ENCODE measurements at places on chromosomes 1 and 21.
A peak's percentile ranks its signal among the peaks of the same experiment; 100 is the strongest.

DNA sequence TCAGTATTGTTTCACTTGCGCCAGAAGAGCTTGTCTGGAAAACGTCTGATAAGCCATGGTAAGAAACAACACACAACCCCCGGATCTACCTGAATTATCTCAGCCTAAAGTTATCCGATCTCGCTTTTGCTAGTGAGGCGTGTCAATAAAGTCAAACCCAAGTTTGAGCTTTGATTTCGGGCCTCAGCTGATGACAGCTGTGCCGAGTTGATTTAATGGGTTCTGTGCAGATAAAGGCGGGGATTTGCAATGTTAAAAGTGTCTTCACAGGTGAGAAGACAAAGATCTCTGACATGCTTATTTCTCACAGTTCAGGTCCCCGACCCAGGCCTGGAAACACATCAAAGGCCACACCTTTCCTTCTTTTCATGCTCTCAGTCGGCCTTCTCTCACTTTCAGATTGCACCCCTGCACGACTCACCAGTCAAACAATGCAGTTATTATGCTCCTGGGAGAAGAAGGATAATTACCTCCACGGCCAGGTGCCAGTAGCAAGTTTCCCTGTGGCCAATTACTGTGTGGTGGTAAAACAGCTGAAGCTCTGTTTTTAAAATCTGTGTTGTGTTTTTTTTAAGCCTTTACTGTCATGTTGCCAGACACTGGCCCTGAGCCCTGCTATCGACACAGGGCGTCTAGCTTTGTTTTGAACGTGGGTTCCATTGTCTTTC is 245.3 kb upstream of the RUNX1 start:
- DNase-seq, result no peak

GRCh38 chr1:29527314-29528004 is 291.1 kb downstream of the PTPRU start:
- DNase-seq, result no peak

DNA sequence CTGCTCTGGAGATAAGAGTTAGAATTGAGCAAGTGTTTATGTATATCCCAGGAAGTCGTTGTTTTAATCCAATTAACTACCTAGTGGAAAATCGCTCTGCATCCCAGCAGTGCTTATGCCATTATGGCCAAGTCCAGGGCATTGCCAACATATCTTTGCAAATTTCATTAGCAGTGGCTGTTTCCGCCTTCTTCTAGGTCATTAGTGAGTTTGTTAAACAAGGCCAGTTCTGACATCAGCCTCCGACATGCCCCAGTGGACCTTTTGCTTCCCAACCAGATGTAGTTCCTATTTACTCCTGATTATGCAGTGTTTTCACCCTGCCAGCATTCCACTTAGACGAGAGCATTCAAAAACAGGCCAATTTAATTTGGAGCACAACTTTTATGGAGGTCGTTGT is 106.8 kb upstream of the FAM78B start:
- DNase-seq, result no peak

DNA sequence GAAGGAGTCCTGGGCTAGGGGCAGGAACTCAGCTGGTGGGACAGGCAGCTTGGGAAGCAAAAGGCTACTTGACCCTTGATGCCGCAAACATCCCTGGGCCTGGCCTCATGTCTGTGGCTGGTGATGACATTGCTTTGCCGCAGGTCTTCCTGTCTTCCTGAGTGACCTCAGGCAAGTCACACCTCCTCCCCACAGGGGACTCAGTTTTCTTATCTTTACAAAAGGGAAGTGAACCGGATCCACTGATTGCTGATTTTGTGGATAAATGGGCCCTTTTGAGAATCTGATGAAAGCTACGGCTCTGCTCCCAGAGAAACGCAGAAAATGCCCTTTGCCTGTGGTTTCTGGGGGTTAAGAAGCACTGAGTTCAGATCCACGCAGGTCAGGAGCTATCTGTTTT is 20.7 kb downstream of the PLOD1 start:
- DNase-seq, result no peak

- peak; percentile 41 for DNase-seq
Measured at GRCh38 chr1:166947398-166948043, 27.8 kb downstream of the ILDR2 start.

DNA sequence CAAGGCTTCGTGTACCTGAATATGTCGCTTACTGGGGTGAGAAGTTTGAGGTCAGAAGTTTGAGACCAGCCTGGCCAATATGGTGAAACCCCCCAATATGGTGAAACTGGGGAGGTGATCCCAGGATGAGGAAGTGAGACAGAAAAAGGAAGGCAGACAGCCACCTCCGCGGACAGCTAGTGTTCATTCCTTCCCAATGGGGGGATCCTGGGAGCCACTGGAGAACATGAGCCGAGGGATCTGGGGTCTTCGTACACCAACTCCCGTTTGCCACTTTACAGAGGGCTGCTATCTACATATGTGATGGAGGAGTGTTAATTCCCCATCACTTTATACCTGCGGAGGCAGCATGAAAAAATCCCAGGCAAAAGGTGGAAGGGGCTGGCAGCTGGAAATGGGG is 19.6 kb upstream of the IFFO2 start:
- no peak for DNase-seq

GRCh38 chr1:46098027-46098712 is 34.3 kb downstream of the PIK3R3 start:
- no peak for DNase-seq

- no peak for DNase-seq
Measured at GRCh38 chr1:93746021-93746812, 64.6 kb upstream of the BCAR3 start.

GRCh38 chr1:14441302-14441741 is 157.2 kb upstream of the KAZN start:
- no peak for DNase-seq

- DNase-seq, result no peak
Measured at GRCh38 chr21:38637161-38637560, 138.9 kb upstream of the ERG start.

DNA sequence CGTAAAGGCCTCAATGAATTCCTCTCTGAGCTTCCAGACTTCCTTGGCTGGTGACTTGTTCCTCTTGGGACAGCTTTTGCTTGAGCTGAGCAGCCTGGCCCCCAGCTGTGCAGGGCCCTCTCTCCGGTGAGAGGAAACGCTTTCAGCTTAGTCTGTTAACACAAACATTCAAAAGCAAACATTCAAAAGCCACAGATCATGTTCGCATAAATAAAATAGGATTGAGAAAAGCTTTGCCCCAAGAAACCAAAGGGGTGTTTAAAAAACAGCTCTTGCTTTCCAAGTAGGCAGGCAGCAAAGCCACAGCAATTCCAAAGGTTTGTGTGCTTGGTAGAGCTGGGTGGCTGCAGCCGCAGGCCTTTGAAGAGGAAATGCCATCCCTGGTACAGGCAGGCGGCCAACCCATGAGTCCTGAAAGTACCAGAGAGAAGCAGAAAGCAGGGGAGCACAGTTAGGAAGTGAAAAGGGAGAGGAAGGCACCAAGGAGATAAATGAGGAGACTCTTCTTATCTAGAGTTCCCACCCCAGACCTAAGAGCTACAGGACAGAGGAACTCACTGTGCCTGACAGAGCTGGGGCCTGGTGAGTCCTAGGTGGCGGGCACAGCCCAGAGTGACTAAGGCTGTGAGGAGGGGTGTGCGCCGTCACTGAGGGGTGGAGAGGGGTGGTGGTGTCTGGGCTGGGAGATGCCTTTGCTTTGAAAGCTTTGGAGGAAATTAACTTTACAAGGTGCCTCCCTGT is 48.4 kb downstream of the CCN1 start:
- DNase-seq, result peak; percentile 65

DNA sequence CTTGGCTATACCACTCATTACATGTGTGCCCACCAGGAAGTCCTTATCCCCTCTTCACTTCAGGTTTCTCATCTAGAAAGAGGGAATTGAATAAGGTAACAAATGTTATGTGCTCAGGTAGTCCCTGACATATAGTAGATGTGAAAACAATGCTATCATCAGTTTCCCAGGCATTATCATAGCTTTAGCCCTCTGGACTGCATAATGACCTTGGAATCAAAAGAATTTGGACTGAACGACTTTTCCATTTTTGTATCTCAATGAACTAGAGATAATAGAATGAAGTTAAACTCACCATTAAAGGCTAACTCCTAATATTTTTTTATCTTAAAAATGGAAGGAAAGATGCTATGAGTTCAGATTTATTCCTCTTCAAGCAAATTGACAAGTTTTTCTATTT is 304.1 kb upstream of the USP24 start:
- no peak for DNase-seq

GRCh38 chr1:20701847-20702246 is 16.0 kb downstream of the KIF17 start:
- no peak for DNase-seq

- DNase-seq, result no peak
Measured at GRCh38 chr1:214349781-214350180, 68.8 kb downstream of the SMYD2 start.

DNA sequence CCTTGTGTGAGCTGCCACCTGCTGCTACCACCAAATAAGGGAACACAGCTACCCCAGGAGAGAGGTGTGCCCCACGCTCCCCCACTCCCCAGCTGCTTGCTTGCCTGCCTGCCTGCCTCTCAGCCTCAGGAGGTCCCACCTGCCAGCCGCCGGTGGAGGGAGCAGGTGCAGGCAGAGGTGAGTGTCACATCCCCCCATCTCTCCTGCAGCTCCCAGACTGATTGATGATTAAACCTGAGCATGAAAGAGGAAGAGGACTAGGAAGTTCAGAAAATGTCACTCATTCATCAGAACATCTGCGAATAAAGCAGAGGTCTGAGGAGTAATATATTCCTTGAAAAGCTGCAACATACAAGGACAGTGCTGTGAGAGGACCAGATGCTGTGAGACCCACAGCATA is 58.6 kb upstream of the HIVEP3 start:
- DNase-seq, result no peak

Data from heart left ventricle (tissue), 16 donors.